ENCODE measurements at places on chromosomes 13 and 19.

GRCh38 chr19:2986951-2987524 is 9.7 kb downstream of the TLE6 start:
- peak; percentile 71 for DNase-seq

GRCh38 chr13:28597641-28598040 is 61.3 kb upstream of the POMP start:
- DNase-seq, result no peak

DNA sequence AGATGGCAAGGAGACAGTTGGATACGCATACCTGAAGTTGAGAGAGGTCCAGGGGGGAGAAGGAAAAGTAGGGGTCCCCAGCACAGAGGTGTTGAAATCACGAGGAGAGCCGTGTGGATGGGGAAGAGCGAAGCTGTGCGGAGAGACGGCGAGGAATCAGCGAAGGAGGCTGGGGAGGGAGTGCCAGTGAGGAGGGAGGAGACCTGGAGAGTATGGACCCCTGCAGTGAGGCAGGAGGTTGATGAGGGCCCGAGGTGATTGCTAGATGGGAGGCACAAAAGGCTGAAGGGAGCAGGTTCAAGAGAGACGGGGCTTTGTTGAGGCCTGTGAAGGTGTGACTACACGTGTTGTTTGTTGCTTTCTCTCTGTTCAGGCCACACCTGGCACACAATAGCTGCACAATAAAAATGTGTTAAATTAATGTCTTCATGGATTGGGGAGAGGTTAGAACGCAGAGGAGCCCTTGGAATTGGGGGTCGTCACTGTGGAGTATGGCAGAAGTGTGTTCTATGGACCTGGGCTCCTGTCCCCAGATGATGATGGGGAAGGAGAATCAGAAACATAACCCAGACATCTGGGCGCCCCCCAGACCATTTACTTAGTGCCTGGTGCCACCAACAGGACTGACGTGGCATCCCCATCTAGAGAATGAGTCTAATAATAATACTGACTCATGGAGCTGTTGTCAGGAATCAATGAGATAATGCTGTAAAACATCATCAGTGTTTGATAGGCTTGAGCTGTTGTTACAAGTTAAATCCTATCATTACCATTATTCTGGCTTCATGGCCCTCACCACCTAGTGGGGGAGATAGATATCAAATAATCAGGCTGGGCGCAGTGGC is 137.5 kb downstream of the SIPA1L3 start:
- DNase-seq, result no peak

DNA sequence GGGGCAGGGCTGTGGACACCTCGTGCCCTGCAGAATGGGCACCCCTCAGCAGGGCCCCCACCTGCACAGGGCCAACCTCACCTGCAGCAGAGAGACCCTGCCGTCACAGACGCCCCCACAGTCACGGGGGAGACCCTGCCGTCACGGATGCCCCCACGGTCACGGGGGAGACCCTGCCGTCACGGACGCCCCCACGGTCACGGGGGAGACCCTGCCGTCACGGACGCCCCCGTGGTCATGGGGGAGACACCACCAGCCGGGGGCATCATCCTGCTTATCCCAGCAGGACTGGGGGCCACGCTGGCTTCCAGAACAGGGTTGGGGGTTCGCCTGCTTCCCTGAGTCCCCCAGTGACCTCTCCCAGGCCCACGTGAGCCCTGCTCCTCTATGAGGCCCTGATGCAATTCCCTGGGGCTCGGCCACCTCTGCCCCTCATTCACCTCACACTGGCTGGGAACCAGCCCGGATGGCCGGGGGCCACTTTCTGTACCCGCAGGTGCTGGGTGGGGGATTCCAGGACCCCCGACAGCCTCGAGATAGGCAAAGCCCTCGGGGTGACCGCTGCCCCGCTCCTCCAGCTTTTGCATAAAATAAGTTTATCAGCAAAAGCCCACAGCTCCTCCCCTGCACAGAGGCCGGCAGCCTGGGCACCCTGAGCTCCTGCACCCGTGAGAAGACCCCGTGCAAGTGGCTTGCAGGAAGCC is 23.6 kb downstream of the SBNO2 start:
- no peak for DNase-seq

- peak; percentile 32 for DNase-seq
These were observed 126.5 kb downstream of the ZNF536 start for GRCh38 chr19:30498707-30499106.

- DNase-seq, result no peak
These were observed 24.7 kb upstream of the RB1 start for GRCh38 chr13:48278806-48279205.

DNA sequence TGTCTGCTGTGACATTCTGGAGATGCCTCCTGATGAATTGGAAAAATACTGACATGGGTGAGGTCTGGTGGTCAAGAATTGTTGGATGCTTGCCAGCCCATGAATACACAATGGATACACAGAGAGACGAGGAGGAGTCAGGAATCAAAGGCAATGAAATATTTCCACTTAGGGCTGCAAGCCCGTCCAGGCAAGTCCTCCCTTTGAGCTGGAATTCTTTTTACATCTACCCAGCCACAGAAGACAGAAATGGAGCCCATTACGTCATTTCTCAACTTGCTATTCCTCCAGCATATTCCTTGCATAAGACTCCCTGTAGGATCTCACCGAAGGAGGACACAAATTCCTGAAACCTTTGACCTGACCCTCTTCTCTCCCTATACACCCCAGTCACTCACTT is 15.7 kb upstream of the IGFL4 start:
- no peak for DNase-seq

GRCh38 chr13:113598081-113598410 is 13.5 kb downstream of the TFDP1 start:
- no peak for DNase-seq

DNA sequence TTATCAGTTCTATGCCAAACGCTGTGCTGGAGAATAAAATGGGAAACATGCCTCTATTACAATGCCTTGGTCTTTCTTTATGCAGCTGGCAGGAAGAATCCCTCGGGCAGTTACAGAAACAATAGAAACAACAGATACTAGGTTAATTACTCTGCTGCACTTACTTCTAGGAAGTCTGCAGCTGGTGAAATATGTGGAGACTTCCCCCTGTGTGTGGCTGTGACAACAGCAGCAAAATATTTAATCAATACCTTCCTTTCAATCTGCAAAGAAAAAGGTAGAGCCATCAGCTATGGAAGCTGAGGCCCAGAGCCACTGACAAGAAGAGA is 9.9 kb downstream of the STOML3 start:
- no peak for DNase-seq

GRCh38 chr19:5627395-5627904 is 4.6 kb downstream of the SAFB start:
- DNase-seq, result peak; percentile 39

- DNase-seq, result no peak
These were observed 12.8 kb downstream of the MOB3A start for GRCh38 chr19:2083174-2083854.

DNA sequence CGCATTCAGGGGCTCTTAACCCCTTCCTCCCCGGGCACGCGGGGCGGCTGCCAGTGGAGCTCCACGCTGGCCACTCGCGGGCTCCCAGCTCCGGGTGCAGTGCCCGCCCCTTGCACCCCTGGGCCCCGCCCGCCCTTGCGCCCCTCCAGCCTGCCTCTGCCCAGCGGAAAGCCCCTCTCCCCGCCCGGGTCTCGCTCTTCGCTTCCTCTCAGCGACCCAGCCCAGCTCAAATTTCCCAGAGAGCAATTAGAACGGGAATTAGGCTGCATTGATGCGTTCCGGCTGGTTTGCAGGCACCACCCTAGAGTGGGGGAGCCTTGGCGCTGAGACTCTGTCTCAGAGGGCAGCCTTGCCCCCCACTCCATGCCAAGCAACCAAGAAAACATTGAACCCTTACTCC is 1.8 kb upstream of the GSX1 start:
- DNase-seq, result peak; percentile 34

DNA sequence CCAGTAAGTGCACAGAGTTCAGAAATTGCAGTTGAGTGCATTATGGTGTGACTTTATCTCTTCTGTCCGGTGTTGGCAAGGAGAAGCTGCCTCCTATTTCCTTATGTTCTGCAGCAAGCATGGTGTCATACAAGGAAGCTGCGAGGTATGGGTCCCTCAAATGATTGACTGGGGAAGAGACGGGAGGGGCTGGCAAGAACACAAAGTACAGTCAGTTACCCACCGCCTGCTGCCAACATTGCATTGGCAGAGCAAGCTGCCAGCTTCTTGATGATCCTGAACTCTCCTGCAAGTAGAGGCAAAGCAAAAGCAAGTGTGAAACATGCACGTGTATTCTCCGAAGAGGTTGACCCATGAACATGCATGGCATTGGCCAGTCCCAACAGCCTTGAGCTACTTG is 1013.6 kb downstream of the UQCRFS1 start:
- no peak for DNase-seq

GRCh38 chr13:25980255-25980654 is 71.6 kb downstream of the SHISA2 start:
- DNase-seq, result peak; percentile 33

- no peak for DNase-seq
These were observed 6.7 kb upstream of the MYCBP2 start for GRCh38 chr13:77333594-77333993.

GRCh38 chr13:79681069-79681468 is 200.1 kb downstream of the NDFIP2 start:
- no peak for DNase-seq

DNA sequence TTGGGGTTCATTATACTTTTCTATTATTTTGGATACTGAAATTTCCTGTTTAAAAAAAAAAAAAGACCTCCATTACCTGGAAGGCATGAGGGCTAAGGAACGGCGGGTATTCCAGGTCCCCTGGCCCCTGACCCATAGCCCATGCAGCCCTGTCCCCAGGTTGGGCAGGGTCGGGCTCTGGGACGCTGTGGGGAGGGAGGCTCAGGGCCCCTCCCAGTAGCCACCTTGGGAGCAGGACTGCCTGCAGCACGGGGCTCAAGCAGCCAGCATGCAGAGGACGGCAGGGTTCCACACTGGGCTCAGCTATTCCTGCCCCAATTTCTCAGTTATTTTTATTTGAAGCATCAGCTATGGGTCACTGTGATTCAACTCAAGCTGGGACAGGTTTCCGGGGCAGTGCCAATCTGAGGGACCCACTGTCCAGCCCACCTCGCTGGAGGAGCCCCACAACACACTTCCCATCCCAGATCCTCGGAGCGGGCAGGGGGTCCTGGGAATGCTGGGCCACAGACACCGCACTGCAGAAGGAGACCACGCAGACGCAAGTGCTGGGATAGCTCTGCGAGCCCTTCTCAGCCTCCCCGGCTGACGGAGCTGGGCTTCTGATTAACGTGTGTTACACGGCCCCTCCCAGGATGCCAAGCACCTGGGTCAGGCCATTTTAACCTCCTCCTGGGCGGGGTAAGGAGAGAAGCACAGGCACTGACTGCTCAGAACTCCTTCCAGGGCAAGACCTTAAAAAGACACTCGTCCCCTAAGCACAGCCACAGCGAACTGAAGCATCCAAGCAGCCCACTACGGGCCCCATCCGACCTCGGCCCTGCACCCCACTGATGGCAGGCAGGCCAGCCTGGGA is 60.1 kb downstream of the PEPD start:
- DNase-seq, result no peak

GRCh38 chr19:12668932-12669269 is 2.3 kb downstream of the WDR83 start:
- peak; percentile 53 for DNase-seq

DNA sequence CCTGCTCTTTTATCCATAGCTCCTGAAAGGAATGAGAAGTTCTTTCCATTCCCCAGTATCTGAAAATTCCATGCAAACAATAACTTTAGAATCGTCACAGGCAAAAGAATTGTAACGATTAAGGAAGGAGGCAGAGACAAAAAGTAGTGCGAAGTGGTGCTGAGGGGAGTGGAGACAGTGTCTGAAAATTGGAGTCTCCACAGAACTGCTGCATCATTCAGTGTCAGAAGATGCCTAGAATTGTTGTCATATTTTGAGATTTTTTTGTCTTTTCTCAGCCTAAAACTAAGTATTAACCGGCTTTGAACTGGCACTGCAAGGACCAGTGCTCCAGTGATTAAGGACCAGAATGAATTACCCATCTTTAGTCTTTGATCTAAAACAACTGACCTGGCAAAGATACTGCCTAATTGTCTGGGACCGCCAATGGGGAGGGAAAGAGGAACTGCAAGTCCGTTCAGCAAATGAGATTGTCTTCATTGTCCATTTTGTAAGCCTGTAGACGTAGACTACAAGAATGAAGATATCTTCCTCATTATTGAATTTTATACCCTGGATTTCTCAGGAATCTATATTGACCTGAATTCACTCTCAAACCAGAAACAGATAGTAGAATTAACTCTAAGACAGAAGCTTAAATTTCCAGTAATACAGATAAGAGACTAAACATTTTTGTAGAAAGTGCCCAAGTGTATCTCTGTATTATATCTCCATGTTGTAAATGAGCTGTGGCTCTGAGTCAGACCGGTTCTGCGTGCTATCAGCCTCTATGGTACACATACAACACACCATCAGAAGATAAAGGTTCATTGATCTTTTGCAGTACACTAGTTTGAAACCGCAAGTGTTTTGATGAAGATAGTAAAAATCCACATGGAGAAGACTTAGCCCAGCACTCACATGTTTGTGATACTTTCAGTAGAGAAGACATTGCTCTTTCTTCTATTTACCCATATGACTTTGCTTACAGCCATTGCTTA is 293.2 kb downstream of the EFNB2 start:
- DNase-seq, result no peak

- no peak for DNase-seq
These were observed 63.9 kb downstream of the STK24 start for GRCh38 chr13:98512774-98513665.

DNA sequence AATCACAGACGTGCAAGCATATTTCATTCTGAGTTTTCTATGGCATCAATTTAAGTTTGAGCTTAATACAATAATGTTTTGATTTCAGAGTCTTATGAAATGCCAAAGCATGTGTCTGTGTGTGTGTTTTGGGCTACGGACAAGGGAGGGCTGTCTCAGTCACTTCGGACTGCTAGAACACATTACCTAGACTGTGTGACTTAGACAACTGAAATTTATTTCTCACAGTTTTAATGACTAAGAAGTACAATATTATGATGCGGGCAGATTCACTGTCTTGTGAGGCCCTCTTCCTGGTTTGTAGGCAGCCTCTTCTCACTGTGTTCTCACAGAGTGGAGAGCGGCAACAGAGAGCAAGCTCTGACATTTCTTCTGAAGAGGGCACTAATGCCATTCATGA is 1202.0 kb downstream of the EFNB2 start:
- no peak for DNase-seq

GRCh38 chr19:40388481-40388880 is 1.5 kb downstream of the HIPK4 start:
- no peak for DNase-seq

GRCh38 chr13:51113969-51114368 is 2.9 kb upstream of the C13orf42 start:
- DNase-seq, result no peak

- no peak for DNase-seq
These were observed 169.6 kb downstream of the LACC1 start for GRCh38 chr13:44049081-44049945.

GRCh38 chr13:85419611-85420010 is 379.6 kb downstream of the SLITRK6 start:
- no peak for DNase-seq

Data from nephron progenitor cell (in vitro differentiated cells).